ENCODE measurements at places on chromosomes 7 and 10.

DNA sequence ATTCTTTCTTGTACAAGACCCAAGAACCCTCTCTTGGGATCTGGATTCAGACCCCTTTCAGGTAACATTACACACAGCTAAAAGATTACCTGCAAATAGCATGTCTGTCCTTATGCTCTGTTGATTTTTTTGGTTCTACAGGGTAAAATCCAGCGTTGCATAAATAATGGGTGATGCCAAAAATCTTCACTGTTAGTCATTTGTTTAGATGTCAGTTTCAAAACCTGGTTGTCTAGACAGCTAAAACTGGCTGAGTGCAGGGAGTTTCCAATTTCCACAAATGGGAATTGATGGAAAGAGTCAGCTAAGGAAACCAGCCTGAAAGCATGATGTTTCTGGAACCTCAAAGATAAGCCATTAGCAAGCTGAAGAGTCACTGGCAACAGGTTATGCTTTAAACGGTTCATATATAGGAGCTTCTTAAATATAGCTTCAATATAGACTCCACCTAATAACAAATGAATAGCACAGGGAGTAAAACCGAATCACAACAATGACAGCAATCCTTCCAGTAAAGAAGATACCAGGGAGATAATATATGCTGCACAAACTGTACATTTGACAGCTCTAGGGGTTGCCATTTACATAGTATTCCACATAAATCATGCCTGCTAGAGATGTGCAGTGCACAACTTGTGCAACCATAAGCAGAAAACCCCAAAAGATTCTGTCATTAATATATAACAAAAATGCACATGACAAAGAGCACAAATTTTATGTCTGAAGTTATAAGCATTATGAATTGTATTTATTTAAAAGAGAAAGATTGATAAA, 20.4 kb downstream of the CCDC71L start:
- no peak for DNase-seq

DNA sequence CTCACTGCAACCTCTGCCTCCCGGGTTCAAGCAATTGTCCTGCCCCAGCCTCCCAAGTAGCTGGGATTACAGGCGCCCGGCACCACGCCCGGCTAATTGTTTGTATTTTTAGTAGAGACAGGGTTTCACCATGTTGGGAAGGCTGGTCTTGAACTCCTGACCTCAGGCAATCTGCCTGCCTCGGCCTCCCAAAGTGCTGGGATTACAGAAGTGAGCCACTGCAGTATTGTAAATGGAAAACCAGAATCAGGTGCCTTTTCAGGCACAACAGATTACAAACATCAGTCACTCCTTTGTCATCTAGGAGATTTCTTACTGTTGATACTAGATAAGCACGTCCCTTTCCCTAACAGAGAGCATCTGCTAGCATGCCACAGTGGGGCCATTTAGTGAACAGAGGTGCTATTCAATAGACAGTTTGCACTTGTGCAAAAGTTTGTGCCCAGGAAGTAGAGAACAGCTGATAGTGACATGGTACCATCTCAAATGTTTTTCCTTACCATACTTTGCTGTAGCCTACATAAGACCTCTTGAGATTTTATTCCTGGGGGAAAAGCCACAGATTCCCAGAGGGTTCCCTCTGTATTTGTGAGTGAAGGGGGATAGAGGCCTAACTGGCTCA, 24.5 kb upstream of the WAC start:
- DNase-seq, result no peak

GRCh38 chr7:102119925-102120324, 166.7 kb upstream of the SH2B2 start:
- no peak for DNase-seq

- no peak for DNase-seq
These were observed 2.8 kb upstream of the UTF1 start for GRCh38 chr10:133227256-133227655.

DNA sequence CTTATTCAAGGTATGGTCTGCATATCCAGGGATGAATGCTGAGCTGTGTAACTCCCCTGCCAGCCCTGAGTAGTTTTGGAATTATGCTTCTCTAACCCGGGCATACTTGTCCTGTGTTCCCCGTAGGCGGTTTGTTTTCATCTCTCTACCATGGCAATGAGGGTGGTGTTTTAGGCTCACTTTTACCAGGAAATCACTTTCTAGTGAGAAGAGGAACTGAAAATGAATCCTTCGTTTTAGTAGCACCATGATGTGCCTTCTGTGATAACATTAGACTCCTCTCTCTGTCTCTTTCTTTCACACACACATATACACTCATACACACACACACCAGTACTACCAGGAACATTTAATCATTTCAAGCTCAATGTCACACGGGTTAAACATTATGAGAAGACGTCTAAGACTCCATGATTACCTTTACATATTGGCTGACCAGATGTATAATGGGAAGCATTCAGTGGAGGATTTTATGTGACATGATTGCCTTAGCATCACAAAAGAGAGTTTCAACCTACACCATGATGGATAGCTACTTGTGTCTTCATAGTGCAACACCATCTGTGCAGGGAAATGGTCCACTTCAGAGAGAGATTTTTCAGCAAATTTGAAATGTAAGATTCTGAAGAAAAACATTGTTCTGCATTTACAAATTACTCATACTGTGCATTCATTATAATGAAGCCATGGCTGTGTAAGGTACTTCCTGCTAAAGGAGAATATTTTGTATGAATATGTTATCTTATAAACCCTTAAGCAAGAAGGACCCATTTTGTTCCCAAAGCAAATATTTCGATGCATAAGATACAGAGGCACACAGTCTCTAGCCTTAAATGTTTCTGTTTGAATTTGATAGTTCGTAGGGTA, 31.0 kb upstream of the PFKP start:
- DNase-seq, result no peak

DNA sequence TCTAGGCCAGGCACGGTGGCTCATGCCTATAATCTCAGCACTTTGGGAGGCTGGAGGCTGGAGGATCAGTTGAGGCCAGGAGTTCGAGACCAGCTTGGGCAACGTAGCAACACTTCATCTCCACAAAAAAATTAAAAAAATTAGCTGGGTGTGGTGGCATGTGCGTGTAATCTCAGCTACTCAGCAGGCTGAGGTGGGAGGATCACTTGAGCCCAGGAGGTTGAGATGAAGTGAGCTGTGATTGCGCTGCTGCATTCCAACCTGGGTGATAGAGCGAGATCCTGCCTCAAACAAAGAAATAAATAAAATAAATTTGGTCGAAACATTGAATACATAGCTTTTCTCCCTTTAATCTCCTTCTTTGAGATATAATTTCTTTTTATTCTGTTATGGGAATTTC, 80.6 kb upstream of the ITGB1 start:
- DNase-seq, result no peak

GRCh38 chr7:26777385-26777784, 87.0 kb downstream of the SKAP2 start:
- no peak for DNase-seq

DNA sequence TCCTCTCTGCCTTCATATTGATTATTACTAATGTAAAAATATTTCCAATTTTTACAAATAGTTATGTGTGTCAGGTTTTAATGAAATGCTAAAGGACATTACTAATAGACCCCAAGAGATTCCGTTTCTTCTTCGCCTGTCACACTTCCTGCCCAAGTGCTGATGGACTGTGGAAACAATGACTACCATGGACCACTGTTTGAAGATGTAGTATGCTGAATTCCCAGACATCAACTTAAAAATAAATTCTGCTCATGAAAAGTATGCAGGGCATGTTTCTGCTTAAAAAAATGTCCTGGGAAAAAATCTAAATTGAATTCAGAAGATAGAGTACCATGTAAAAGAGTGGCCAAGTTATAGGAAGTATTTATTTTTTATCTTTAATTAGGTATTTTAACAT, 52.1 kb downstream of the ST7 start:
- no peak for DNase-seq

GRCh38 chr7:77553123-77553522, 16.0 kb downstream of the PTPN12 start:
- DNase-seq, result no peak

GRCh38 chr7:76008156-76008687, 13.8 kb upstream of the TMEM120A start:
- no peak for DNase-seq

DNA sequence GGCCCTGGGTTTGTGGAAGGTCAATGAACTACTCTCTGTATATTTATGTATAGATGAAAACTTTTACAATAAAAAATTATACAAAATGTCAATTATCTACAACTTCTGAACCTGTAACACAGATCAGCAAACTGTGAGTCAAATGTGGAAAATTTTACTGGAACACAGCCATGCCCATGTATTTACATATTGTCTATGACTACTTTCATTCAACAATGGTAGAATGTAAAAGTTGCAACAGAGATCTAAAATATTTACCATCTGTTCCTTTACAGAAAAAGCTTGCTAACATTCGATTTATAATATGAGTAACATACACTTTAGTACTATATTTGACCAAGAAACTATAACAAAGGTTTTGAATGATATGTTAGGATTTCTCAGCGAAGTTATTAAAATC, 481.6 kb downstream of the PARD3 start:
- DNase-seq, result no peak

DNA sequence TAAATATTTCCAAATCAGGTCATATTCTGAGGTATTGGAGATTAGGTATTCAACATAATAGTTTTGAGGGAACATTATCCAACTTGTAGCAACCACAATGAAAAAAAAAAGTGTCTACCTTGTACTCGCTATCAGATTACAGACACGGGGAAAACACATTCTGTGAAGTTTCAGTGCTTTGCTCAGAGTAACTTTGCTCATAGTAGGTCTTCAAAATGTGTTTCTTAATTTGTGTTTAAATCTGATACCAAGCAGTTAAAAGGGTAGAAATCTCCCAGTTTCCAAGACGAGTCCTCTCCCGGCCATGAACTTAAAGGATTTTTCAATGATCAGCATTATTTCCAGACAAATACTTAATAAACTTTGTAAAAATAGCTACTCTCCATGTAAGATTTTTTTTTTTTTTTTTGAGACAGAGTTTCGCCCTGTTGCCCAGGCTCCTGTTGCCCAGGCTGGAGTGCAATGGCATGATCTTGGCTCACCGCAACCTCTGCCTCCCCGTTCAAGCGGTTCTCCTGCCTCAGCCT, 39.2 kb downstream of the DDIT4 start:
- DNase-seq, result no peak

DNA sequence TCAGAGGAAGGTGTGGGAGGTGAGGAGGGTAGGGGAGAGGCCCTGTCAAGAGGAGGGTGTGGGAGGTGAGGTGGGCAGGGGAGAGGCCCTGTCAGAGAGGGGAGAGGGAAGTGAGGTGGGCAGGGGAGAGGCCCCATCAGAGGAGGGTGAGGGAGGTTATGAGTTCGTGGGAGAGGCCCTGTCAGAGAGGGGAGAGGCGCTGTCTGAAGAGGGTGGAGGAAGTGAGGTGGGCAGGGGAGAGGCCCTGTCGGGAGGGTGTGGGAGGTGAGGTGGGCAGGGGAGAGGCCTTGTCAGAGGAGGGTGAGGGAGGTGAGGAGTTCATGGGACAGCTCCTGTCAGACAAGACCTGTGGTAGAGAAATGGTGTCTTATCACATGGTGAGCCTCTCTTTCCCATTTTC, 74.4 kb downstream of the INPP5A start:
- DNase-seq, result no peak

GRCh38 chr10:124278356-124278755, 140.4 kb downstream of the OAT start:
- no peak for DNase-seq
